ENCODE measurements at places on chromosomes 5 and 9.

DNA sequence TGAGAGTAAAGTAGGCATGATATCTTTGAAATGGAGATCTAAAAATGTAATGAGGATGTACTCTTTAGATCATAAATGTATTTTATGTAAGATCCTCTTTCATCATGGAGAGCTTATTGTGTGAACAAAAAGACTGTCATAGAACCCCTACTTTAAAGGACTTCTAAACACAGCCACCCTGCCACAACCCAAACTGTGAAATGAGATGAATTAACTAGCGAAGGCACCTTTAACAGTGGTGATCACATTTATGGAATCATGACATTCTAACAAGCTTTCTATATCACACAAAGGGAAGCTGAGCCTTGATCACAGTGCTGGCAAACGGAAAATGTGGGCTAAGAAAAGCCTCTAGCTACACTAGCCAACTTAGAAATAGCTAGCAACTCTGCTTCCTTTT lies 1585.2 kb downstream of the EFNA5 start:
- DNase-seq = no peak

GRCh38 chr9:95213117-95213516 lies 104.4 kb downstream of the FANCC start:
- no peak for DNase-seq

DNA sequence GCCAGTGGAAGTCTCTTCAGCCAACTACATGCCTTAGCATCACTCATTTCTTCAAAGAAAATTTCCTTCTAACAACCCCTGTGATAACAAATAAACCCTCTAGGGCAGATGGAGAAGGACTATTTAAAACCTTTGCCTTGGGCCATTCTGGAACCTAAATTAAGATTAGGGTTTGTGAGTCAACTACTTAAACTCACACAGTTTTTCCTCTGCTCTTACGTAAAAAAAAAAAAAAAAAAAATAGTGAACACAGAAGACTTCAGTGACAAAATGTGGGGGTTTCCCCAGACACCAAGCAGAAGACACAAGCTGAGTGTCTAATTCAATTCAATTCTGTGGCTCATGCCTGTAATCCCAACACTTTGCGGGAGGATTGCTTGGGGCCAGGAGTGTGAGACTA lies 65.8 kb upstream of the ERCC6L2 start:
- no peak for DNase-seq

DNA sequence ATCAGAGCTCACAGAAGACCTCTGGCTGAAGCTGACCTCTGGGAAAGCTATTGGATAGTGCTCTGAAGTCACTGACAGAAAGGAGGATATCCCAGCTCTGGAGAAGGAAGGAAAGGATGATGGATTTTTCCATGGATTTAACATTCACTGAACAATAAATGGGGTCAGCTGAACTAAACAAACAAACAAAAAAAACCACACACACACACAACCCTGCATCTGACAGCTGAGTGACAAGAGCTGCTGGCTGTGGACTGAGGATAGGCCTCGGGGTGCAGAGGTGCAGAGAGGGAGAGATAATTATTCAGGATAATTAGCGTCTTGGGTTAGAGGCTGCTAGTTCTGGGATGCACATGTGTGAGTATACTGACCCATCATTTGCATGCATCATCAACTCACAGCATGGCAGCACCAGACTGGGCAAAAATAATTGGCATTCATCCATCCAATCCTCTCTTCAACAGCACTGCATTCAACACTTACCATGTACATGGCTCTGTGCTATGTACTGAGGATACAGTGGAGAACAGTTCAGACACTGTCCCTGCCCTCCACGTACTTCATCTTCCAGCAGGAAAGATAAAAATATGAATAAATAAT lies 131.4 kb upstream of the TRIM32 start:
- no peak for DNase-seq

- peak; percentile 63 for DNase-seq
Observed at GRCh38 chr5:9483243-9483642, 62.6 kb downstream of the SEMA5A start.

GRCh38 chr9:82513976-82514735 lies 525.6 kb downstream of the SPATA31D1 start:
- no peak for DNase-seq

DNA sequence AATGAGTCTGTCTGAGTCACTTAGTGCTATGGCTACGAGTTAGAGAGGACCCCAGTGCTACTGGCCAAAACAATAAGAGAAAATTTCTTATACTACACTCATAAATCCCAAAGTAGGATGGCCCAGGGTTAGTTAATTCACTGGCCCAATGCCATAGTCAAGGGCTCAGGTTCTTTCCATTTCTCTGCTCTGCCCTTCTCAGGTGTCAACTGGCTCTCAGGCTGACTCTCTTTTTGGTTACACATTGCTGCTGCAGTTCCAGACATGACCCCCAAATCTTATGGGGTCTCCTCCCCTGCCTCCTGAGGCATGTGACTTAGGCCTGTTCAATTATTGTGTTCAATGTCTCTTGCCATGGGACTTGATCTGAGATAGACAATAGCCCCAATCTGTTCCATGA lies 70.4 kb downstream of the ARHGEF37 start:
- DNase-seq = no peak

DNA sequence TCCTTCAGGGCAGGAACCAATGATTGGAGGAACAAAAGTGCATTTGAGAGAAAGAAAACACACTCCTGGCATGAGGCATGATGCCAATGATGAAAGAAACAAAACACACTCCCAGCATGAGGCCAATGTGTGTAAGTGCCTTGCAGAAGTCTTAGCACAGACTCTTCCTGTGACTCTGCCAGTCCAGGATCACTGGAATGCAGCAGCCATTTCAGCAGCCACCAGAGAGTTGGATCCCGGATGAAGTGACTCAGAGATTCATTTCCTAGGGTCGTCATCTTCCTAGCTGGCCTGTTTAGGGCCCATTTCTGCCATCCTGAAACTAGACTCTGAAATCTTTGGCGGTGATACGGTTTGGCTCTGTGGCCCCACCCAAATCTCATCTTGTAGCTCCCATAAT lies 212.5 kb downstream of the CFAP90 start:
- DNase-seq = no peak

DNA sequence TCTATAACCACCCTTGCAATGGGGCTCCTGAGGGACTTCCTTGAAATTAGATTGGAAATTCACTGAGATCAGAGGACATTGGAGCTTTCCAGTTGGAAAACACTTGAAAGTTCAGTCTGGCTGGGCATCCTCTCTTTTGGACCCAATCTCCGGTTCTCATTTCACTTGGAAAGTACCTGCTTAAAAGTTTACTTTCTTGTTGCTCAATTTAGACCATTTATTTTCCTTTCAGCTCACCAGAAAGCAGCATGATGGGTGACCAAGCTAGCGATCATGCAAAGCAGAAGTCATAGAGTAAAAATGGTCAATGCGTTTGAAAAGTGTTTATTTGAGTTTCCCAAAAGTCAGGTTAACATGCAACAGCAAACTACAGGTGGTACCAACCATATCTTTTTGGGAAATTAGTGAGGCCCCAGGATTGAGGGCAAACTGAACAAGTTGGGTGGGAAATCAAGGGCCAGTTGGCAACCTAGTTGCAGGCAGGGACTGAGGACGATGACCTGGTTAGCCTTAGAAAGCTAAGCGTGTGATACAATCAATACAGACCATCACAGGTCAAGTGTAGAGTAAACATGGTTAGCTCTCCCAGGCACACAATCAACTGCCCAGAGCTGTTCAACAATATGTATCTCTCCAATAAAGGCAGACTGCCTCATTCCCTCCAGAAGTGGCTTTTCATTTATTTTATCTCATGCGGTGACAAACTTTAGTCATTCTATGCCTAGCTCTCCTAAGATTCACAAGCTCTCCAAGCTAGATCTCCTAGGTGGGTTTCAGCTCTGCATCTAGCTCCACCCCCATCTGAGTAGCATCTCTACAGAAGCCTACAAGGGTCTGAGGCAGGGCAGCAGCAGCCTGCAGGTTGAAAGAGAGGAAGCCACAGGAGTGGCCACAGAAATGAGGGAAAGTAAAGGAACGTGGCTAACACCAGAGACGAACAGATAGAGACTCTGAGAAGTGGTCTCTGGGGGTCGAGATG lies 136.9 kb downstream of the UGCG start:
- DNase-seq = no peak

GRCh38 chr9:137306850-137307254 lies 4.8 kb upstream of the NRARP start:
- no peak for DNase-seq

GRCh38 chr5:77621440-77621839 lies 17.1 kb downstream of the OTP start:
- DNase-seq = no peak

DNA sequence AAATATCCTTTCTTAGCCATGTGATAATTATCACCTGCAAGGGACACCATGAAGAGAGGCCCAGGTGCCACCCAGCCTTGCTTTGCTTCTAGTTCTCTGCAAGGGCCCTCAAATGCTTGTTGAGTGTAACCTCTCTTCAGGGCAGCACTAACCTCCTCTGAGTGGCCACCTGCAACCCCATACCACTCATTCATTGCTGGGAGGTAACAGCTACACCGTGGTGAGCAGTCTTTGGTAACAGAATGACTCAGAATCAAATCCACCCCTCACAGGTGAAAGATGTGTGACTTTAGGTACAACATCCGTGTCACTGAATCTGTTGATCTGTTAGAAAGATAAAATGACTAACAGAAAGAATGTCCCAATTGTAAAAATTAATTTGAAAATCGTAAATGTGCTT lies 365.1 kb upstream of the TRPC7 start:
- DNase-seq = no peak

DNA sequence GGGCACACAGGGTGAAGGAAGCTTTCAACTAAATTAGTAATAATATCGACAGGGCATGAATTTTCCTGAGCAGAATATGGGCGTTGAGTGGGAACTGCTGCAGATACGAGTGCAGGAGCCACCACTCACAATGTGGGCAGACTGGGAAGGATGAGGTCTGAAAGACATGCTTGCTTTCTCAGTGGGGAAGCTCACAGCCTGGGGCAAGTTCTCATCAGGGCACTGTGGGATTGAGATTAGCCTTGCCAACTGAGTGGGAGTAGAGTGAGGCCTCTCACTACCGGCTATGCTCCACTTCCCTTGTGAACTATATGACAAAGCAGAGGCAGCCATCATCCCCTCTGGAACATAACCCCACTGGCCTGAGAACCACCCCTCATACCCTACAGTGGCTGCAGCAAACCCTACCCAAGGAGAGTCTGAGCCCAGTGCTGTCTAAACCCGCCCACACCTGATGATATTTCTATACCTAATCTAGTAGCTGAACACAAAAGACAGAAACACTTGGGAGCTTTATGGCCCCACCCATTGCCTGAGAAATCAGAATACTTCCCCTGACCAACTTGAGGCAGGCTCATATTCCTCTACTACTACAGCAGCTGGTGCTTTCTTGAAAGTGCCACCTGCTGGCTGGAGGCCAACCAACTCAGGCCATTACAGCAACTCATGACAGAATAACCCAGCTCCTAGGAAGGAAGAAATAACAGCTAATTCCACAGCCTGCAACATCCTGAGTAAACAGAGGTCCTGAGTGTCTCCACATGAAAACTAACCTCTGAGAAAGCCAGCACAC lies 173.7 kb upstream of the SPEF2 start:
- DNase-seq = no peak

Data from fibroblast of lung (primary cell).